ENCODE measurements at places on chromosomes 2 and 18.

- DNase-seq: no peak
These were observed 29.0 kb upstream of the ID2 start for GRCh38 chr2:8652774-8653426.

- peak; percentile 88 for DNase-seq
These were observed 156.4 kb upstream of the MMADHC start for GRCh38 chr2:149743842-149744448.

DNA sequence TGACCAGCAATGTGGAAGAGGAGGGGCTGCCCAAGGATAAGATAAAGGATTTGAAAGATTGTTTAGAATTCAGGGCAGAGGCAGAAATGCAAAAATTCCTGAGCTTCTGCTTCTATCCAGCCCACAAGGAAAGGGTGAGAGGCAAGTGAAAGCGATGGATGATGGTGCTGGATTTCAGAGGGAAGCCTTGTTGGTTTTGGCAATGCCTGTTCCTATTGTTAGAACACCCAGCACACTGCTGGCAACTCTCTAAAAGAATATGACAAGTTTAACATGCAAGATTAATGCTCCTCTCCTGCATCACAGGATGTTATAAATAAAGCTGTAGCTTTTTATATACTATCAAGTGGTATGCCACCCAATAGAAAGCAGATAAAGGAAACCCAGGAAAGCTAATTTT lies 92.6 kb downstream of the ZNF385B start:
- DNase-seq: no peak

- DNase-seq: no peak
These were observed 2.4 kb downstream of the ZNF396 start for GRCh38 chr18:35374708-35375107.

DNA sequence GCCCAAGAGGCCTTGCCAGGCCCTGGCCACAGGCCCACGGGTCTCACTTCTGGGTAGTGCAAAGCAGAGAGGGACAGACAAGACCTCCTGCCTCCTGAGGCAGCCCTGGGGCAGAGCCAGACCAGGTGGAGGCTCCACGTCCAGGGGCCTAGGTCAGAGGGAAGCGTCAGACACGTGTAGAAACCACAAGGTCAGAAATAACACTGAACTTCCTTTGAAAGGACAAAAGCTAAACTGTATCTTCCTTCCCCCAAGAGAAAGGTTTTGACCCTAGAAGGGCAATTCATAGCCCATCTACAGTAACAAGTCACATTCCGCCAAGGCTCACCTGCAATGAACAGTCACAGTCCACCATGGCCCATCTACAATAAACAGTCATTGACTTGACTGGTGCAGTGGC lies 17.9 kb downstream of the SDC1 start:
- DNase-seq: no peak

- DNase-seq: no peak
These were observed 106.8 kb upstream of the LYPD6 start for GRCh38 chr2:149223472-149224095.

DNA sequence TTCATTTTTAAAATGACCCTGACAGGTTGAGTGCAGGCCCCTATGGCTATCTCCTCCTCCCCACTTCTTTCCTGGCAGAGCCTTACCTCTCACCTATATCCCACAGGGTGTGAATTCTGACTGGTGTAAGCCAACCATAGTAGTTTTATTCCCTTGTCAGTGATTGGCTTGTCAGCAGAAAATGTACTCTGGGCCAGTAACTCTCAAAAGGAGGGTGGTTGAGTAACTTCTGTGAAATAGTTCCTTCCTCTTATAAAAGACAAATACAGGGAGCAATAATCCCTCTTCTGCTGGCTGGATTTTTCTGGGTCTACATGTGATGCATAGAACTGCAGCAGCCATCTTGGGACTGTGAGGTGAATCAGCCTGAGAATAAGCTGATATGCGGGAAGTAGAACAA lies 83.4 kb downstream of the RAPH1 start:
- DNase-seq: peak; percentile 78

DNA sequence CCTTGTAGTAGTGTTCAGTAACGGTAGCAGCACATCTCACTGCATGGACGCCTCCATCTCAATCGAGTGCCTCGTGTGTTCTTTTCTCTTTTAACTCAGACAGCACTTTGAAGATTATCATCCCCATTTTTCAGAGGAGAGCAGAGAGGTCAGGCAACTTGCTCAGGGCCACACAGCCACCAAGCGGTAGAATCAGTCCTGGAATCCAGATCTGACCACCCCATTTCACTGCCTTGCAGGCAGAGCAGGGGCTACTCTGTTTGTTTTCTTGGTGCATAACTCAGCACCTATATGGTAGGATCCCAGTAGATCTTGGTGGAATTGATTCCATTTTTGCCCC lies 129.5 kb downstream of the SMAD7 start:
- no peak for DNase-seq

GRCh38 chr2:105777031-105777482 lies 32.3 kb downstream of the NCK2 start:
- DNase-seq: no peak

DNA sequence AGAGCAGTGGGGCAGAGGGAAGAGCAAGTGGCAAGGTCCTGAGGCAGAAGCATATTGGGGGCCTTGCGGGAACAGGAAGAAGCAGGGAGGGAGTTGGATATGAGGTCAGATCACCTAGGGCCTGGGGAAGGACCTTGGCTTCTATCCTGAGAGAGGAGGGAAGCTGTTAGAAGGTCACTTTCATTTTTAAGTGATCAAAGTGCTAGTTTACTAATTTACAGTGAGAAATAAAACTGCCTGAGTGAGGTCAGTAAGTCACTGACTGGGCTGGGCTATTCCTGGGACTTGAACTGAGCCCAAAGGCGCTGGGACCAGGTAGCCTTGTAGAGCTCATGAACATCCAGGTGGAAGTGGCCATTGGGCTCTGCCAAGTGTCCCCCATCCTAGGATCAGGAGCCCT lies 76.6 kb upstream of the B3GNT7 start:
- DNase-seq: no peak

- DNase-seq: no peak
These were observed 551.3 kb downstream of the CMPK2 start for GRCh38 chr2:6314218-6314960.

DNA sequence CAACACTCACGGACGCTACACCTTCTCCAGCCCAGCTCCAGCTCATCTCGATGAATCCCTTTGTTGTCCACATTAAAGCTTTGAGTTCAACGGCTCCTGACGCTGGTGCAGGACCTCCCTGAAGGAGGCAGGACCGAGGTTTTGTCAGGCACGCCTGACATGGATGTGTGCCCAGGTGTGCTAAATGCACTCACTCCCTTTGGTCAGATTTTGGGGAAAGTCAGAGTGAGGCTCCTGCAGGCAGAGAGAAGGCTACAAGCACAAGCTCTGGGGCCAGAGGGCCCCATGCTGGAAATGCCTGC lies 78.6 kb downstream of the NDUFA10 start:
- DNase-seq: no peak

- DNase-seq: no peak
These were observed 28.2 kb downstream of the PELI1 start for GRCh38 chr2:64115808-64116598.

- DNase-seq: peak; percentile 72
These were observed 240.0 kb upstream of the NT5C1B start for GRCh38 chr2:18829251-18829902.

DNA sequence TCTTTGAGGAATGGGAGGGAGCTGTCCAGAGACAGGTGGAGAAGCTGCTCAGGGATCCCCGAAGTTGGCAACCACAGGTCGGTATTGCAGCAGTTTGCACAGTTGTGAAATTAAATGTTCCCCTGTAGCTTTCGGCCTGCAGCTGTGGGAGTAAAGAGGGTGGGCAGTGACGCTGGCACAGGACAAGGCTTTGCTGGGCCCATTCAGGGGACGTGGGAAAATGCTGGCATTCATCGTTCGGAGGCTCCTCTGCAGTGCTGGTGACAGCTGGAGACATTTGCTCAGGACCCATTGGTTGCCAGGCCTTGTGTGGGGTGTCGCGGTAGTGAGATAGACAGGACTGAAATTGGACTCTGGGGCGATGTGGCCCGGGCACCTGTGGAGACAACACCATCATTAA lies 173.7 kb downstream of the MYCN start:
- DNase-seq: no peak

- DNase-seq: no peak
These were observed 204.5 kb upstream of the CXCR4 start for GRCh38 chr2:136322428-136322827.

DNA sequence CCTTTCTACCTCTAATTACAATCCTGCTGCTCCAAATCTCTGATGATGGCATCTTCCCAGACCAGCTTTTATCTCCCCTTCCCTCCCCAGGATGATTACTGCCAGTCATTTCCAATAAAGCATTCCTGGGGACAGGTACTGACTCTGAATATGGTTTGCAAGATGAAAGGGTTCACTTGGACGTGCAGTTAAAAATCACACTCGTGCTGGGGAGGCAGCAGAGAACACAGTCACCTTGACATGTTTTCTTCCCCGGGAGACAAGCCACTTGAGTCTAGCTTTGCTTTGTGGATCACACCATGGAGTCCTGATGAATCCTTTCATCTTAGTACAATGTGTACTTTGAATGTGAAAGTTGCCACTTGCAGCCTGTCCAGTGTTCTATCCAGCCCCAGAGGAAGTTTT lies 175.0 kb downstream of the ALPK2 start:
- DNase-seq: no peak

DNA sequence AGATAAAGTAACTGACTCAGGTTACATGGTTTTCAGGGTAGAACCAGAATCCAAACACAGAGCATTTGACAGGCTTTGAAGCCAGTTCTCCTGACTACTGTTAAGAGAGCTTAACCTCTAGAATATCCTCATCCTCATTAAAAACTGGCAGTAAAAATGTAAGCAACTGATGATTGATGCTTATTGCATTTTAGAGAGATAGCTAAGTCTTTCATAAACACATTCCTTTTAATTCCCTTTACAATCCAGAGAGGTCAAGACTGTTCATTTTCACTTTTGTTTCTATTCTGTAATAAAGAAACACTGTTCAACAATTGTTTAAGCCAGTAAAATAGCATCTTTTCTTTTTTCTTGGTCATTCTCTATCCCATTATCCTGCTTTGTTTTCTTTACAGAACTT lies 53.9 kb upstream of the RAB27B start:
- peak; percentile 69 for DNase-seq

DNA sequence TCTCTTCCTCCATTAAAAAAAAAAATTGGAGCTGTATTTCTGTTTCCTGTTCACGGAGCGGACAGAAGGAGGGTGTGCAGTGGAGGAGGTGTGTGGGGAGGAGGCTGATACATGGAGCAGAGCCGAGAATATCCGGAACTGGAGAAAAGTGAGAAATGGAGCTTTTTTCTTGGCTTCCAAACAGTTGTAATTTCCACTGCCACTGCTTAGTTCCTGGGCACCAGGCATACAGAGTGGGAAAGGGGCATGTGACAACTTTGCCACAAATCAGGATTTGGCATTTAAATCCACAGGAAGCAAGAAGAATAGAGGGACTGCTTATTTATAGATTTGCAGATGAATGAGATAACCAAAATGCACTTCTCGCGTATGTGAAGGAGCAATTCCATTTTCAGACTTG lies 71.2 kb downstream of the BCL11A start:
- DNase-seq: no peak

- no peak for DNase-seq
These were observed 89.1 kb downstream of the MAP2 start for GRCh38 chr2:209512971-209513370.

- DNase-seq: no peak
These were observed 99.5 kb downstream of the RBMS1 start for GRCh38 chr2:160394153-160394552.

GRCh38 chr2:127278959-127279358 lies 15.0 kb downstream of the ERCC3 start:
- DNase-seq: no peak

DNA sequence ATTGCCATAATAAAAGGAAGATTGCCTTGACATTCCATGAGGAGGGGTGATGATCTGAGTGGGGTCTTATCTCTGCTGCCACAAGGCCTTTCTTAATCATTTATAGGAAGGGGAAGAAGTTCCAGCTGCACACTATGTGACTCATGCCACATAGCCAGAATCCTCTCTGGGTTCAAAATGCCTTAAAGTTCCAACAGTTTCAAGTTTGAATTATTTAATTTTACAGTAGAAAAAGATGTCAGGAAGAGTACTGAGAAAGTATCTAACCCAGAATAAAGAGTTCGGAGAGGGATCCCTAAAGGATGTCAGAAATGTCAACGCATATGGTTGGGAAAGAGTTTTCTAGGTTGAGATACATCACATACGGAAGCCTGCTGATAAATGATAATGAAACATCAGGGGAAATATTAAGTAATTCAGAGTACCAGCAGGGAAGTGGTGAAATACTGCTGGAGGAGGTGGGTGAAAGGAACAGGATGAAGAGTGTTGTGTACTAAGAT lies 999.9 kb downstream of the TSN start:
- no peak for DNase-seq

DNA sequence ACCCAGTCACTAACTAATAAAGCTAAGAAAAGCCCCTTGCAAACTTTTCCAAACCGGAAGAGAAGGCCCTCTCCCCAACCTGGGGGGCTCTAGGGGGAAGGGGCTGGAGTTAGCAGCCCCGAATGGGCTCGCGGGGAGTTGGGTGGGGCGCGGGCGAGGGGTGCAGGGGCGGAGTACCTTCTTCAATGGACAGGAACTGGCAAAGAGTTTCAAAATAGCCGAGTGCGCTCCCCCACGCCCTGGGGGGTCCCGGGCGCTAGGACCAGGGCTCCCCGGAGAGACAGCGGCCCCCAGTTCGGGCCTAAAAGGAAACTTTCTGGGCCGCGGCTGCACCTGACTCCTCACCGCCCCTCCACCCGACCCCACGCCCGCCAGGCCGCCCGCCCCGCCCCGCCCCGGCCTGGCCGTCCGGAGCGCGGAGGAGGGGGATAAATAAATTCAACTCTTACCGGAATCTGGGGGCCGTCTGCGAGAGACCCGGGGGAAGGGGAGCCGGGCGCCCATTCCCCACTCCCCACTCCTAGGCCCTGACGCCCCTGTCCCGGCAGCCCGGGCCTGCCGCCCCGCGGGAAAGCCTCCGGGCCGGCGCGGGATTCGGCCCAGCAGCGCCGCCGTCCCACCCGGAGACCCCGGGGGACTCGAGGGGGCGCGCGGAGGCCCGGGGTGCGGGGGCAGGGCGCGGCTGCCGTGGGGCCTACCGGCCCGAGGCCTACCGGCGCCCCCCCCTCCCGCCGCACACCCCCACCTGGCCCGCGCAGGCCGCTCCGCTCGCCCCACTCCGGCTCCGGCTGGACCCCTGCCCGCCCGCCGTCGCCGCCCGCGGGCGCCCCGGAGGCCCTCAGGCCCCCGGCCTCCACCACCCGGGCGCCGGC lies 868 bp downstream of the INO80D start:
- DNase-seq: no peak

DNA sequence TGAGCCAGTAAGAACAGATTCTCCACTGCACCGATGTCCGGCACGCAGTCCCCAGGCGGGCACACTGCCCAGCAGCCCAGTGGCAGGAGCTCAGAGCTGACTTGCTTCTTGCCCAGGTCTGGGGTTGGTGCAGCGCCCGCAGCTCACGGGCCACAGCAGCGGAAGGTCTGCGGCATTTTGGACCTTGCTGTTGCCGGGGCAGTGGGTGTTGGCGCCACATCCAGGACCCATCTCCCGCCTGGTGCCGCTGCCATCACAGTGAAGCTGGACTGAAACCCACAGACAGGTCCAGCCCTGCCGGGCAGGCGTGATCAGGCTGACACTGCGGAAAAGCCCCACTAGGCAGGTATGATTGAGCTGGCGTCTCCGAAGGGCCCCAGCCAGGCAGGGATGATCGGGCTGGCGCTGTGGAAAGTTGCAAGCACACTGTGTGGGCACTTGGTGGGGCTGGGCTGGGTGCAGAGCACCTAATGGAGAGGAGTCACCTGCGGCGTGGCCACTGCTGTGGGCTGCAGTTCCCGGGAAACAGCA lies 75.5 kb downstream of the SLC66A2 start:
- no peak for DNase-seq

Data from iris pigment epithelial cell (primary cell).